CD4-positive, alpha-beta T cell (primary cell): ENCODE measurements at places on chromosomes 11 and 22. TPM values are rescaled to one million over a fixed set of nuclear protein-coding genes. Genes with fewer than 3 reads are reported as not detected.

DNA sequence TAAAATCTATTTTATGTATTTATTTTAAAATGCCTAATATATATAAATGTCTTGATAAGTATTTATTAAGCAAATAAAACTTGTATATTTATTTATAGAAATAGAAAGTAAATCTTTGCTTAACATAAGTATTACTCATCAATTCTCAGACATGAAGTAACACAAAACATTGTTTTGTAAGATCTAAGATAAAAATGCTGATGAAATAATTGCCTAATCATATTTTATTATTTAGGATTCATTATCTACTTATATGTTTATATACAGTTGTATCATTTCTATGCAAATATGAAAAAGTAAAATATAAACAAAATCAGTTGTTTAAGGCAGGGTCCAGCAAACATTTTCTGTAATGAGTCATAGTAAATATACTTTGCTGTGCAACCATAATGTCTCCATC lies 507.8 kb upstream of the CNTN5 start:
- no peaks in the 10 kb centered on the region for H3K36me3 ChIP-seq
- no peaks in the 10 kb centered on the region for H3K27me3 ChIP-seq
- no peak for DNase-seq
- H3K27ac ChIP-seq, result no peak overlapping the region
- no peak overlapping the region for H3K4me3 ChIP-seq

GRCh38 chr11:36240801-36241200 lies 48.4 kb downstream of the COMMD9 start:
- no peak overlapping the region for H3K27ac ChIP-seq
- no peaks in the 10 kb centered on the region for H3K4me1 ChIP-seq
- no peaks in the 10 kb centered on the region for H3K36me3 ChIP-seq
- peaks cover 19% of the 10 kb centered on the region for H3K27me3 ChIP-seq
- H3K4me3 ChIP-seq, result no peak overlapping the region
- no peak for DNase-seq

The TMEM41B gene
- 41.4 TPM for total RNA-seq

The LGR4 gene
- 0.69 TPM for total RNA-seq

DNA sequence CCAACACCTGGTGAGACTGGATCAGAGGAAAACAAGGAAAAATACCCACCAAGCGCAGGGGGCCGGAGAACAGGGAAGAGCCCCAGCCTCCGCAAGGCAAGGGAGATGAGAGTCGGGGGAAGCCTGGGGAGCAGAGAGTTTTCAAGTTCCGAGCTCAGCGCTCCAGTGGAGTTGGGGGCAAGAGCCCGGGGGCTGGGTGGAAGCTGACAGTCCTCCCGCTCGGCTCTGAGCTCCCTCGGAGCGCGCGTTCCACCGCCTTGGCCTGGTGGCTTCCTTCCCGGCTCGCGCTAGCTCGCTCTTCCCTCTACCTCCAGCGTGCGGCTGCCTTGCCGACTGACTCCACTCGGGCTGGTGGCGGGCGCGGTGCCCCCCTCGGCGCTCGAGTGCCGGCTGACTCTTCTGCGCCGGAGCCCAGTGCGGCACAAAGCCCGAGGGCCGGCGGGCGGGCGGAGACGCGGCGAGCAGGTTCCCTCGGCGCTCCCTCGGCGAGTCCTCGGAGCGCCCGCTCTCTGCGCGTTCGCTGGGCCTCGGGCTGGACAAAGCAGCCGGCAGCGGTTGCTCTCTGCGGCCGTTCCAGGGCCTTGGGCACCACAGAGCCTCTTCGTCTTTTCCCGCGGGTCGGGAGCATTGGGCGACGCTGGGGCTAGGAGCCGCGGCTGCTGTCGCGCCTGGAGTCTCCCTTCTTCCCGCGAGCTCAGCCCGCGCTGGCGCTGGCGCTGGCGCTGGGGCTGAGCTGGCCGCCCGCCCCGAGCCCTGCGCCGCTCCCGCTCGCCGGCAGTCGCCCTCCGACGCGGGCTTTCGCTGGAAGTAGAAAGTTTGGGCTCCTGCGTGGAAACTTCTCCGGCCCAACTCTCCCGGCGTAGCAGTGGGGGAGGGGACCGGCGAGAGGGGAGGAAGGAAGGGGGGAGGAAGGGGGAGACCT lies 1.0 kb downstream of the PAX6 start:
- no peak overlapping the region for H3K27ac ChIP-seq
- H3K4me1 ChIP-seq, result peaks cover 75% of the 10 kb centered on the region
- peaks cover 87% of the 10 kb centered on the region for H3K27me3 ChIP-seq
- no peaks in the 10 kb centered on the region for H3K36me3 ChIP-seq
- no peak for DNase-seq
